ENCODE measurements at places on chromosomes 6 and 20.

DNA sequence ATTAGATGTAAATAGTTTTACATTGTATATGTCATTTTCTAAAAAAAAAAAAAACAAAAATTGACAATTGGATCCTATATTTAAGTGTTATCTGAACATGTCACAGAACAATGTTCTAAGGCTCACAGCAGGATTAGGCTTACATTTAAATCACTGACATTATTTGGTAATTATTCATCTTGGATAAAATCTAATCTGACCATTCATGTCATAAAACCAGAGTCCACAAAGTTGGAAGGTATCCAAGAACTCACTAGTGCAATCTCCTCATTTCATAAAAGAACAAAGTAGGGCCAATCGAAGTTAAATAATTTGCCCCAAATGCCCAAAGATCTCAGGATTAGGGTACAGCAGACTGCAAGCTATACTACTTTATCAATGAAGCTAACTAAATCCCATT lies 73.0 kb downstream of the PDSS2 start:
- no peak for DNase-seq

DNA sequence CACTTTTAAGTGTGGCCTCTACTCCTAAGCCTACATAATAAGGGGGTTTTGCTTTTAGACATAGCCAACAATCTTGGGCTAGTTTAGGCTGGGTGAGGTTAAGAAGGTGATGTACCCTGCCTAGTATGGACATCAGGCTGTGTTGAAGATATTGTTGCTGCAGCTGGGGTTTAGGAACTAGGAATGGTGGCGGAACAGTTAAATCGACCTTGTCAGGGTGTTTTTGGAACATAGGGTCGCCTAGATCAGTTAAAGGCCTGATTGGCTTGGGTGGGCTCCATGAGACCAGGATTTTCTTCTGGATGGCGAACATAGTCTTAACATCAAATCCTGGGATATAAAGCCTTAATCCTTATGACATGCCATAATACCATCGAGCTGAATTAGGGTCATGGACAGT lies 156.1 kb downstream of the TRIM27 start:
- no peak for DNase-seq

GRCh38 chr6:157079771-157080170 lies 243.5 kb downstream of the TMEM242 start:
- DNase-seq, result no peak

- no peak for DNase-seq
Measured at GRCh38 chr20:2330090-2330695, 34.4 kb downstream of the TGM3 start.

DNA sequence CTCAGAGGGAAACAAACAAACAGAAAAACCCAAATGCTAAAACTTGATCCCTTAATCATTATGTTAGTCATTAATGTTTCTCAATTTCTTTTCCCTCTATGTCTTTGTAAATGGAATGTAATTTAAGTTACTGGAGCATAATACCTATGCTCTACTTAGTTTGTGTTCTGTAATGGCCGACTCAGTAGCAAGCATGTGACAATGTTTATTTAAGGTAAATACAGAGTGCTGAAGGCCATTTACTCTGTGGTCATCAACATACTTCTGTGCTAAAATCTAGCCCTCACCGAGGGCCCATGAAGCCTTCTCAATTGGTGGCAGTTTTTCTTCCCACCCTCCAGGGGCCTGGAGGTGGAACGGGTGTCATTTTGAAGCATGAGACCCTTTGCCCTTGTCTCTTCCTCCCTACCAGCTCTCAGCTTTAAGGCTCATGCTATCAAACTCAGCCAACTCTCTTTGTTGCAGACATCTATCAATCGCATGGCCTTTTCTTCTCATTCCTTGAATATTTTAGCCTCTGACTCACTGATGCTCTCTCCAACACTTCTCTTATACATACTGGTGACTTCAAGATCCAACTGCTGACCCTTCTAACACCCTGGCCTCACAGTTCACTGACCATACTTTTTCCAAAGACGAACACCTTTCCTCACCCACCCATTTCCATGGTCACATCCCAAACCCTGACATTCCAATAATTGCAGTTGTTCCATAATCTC lies 48.2 kb downstream of the STX7 start:
- DNase-seq, result no peak

GRCh38 chr20:37299718-37300528 lies 10.5 kb downstream of the MANBAL start:
- no peak for DNase-seq
